Fibroblast of the aortic adventitia (primary cell): ENCODE measurements at places on chromosomes 11 and 22.
A peak's percentile ranks its signal among the peaks of the same experiment; 100 is the strongest.

- no peak for DNase-seq
These were observed 1083.6 kb downstream of the DLG2 start for GRCh38 chr11:84543367-84544159.

GRCh38 chr11:10627816-10628215 is 59.4 kb upstream of the LYVE1 start:
- no peak for DNase-seq

DNA sequence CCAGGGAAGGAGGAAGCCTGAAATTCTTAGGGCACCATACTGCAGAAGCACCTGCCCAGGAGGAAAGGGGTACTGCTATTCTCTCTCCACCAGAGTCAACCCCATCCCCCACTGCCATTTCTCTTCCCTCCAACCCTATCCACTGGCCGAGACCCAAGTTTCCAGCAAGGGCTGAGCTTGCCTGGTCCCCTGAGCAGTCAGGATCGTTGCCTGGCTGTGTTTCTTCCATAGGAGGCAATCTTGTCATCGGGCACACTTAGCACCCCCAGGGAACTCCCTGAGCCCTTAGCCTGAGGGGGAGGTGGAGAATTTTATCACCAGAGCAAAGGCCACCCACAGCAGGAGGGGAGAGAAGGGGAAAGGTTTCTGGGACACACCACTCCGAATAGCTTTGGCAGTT is 115.8 kb upstream of the NECTIN1 start:
- no peak for DNase-seq

- peak; percentile 96 for DNase-seq
These were observed 7.5 kb downstream of the BCL9L start for GRCh38 chr11:118918128-118918685.

- no peak for DNase-seq
These were observed 7.0 kb upstream of the CHADL start for GRCh38 chr22:41247703-41248102.

GRCh38 chr22:21760640-21761039 is 25.0 kb upstream of the YPEL1 start:
- peak; percentile 29 for DNase-seq
